ENCODE measurements at places on chromosomes 1 and 21.

GRCh38 chr1:30664103-30664755 lies 59.2 kb downstream of the MATN1 start:
- H3K27ac ChIP-seq, result no peak overlapping the region
- no peak overlapping the region for H3K4me3 ChIP-seq
- DNase-seq, result no peak
- H3K27me3 ChIP-seq, result peaks cover 2% of the 10 kb centered on the region

DNA sequence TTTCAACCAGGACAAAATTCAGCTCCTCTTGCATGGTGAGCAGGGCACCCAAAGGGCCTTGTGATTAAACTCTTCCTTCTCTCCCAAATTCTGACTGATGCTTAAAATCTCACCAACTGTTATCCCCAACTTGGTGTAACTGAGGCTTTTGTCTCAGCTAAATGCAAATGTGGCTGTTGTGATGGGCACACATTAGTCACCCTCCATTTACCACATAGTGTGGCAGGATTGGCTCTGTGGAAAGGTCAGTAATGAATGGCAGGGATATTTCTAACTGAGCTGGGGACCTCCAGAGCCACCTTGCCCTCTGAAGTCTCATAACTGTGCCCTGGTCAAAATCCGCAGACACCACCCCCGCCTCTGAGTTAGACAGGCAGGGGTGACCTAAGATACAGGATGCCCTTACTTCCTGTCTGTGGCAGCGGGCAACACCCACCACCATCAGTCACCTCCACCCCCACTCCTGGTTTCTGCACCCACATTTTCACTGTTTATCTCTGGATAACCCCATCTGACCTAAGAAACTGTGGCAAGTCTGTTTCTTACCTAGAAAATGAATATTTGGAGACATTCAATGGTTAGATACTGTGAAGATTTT lies 25.4 kb upstream of the RGS16 start:
- peak overlapping the region; percentile 85 for H3K27ac ChIP-seq
- DNase-seq, result peak; percentile 91

- peaks cover 4% of the 10 kb centered on the region for H3K27me3 ChIP-seq
- DNase-seq, result no peak
- no peaks in the 10 kb centered on the region for H3K4me1 ChIP-seq
- no peak overlapping the region for H3K27ac ChIP-seq
Observed at GRCh38 chr1:204385727-204386126, 25.9 kb downstream of the PPP1R15B start.

DNA sequence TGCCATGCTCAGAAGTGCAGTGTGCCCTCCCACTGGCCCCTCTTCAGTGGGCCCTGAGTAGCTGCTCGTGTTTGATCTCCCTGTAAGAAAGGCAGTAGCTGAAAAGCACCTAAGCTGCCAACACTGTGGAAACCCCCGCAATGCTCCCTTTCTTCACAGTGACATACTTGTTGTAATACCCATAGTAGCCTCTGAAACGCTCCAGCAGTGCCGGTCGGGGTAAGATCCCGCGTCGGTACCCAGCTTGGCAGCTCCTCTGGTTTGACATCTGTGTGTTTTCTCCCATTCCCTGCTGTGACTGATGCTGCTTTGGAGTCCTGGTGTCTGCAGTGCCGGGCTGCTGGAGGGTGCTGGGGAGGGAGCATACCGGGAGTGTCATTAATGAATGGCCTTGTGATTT lies 3.6 kb downstream of the CHAF1B start:
- peak overlapping the region; percentile 84 for H3K27ac ChIP-seq
- DNase-seq, result no peak
- H3K27me3 ChIP-seq, result no peaks in the 10 kb centered on the region

GRCh38 chr21:42892582-42892930 lies 553 bp upstream of the NDUFV3 start:
- no peak for DNase-seq
- no peaks in the 10 kb centered on the region for H3K36me3 ChIP-seq
- peaks cover 12% of the 10 kb centered on the region for H3K4me1 ChIP-seq
- H3K27me3 ChIP-seq, result peaks cover 8% of the 10 kb centered on the region

DNA sequence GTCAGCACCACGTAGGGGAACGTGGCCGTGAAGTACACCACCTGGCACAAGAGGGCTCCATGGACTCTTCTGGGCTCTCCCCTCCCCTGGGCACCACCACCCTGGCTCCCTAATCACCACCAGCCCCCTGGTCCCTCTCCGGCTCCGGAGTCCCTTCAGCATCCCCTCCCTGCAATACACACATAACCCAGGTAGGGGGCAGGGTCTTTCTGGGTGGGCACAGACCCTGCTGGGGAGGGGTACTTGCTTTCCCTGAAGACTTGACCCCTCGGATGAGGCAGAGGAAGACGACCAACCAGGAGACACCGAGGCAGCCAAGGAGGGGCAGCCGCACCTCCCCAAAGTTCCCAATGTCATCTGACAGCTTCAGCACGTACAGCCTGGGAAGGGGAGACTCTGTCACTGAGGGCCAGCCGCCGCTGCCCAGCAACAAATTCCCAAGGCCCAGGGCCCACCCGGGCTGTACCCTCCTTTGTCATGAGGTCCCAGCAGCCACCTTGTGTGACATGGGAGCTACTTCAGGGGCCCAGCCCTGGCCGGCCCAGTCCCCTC lies 11.3 kb downstream of the CCDC24 start:
- H3K4me3 ChIP-seq, result no peak overlapping the region
- H3K36me3 ChIP-seq, result no peaks in the 10 kb centered on the region
- DNase-seq, result no peak
- no peaks in the 10 kb centered on the region for H3K27me3 ChIP-seq
- H3K27ac ChIP-seq, result no peak overlapping the region
- no peaks in the 10 kb centered on the region for H3K4me1 ChIP-seq

- no peak overlapping the region for H3K27ac ChIP-seq
- no peak overlapping the region for H3K4me3 ChIP-seq
- peaks cover 20% of the 10 kb centered on the region for H3K4me1 ChIP-seq
- no peaks in the 10 kb centered on the region for H3K36me3 ChIP-seq
Observed at GRCh38 chr1:31397360-31398095, 15.5 kb upstream of the SERINC2 start.

- H3K4me1 ChIP-seq, result no peaks in the 10 kb centered on the region
- no peak for DNase-seq
- no peak overlapping the region for H3K4me3 ChIP-seq
- no peak overlapping the region for H3K27ac ChIP-seq
- H3K36me3 ChIP-seq, result no peaks in the 10 kb centered on the region
Observed at GRCh38 chr1:75083848-75084514, 50.2 kb upstream of the LHX8 start.

GRCh38 chr1:84069236-84069845 lies 70.4 kb upstream of the TTLL7 start:
- no peak for DNase-seq
- H3K4me1 ChIP-seq, result no peaks in the 10 kb centered on the region
- H3K4me3 ChIP-seq, result no peak overlapping the region
- no peaks in the 10 kb centered on the region for H3K36me3 ChIP-seq
- H3K27me3 ChIP-seq, result peaks cover 11% of the 10 kb centered on the region
- no peak overlapping the region for H3K27ac ChIP-seq

DNA sequence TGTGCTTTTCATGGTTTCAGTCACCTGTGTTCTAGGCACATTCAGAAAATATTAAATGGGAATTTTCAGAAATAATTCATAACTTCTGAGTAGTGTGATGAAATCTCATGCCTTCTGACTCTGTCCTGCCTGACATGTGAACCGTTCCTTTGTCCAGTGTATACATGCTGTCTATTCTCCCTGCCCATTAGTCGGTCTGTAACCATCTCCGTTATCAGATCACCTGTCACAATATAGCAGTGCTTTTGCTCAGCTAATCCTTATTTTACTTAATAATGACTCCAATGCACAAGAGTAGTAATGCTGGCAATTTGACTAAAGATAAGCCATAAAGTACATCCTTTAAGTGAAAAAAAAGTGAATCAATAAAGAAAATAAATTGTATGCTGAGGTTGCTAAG lies 597.5 kb downstream of the BRINP3 start:
- H3K27ac ChIP-seq, result no peak overlapping the region
- no peak overlapping the region for H3K4me3 ChIP-seq
- H3K36me3 ChIP-seq, result no peaks in the 10 kb centered on the region
- no peaks in the 10 kb centered on the region for H3K27me3 ChIP-seq
- H3K4me1 ChIP-seq, result no peaks in the 10 kb centered on the region

- H3K4me1 ChIP-seq, result no peaks in the 10 kb centered on the region
- DNase-seq, result no peak
- no peak overlapping the region for H3K4me3 ChIP-seq
- no peaks in the 10 kb centered on the region for H3K36me3 ChIP-seq
Observed at GRCh38 chr1:90800012-90800717, 83.1 kb upstream of the BARHL2 start.

- peak overlapping the region; percentile 53 for H3K27ac ChIP-seq
- H3K4me1 ChIP-seq, result peaks cover 15% of the 10 kb centered on the region
- no peak overlapping the region for H3K4me3 ChIP-seq
- peaks cover 27% of the 10 kb centered on the region for H3K36me3 ChIP-seq
- DNase-seq, result no peak
Observed at GRCh38 chr1:202283991-202284390, 57.7 kb downstream of the UBE2T start.

DNA sequence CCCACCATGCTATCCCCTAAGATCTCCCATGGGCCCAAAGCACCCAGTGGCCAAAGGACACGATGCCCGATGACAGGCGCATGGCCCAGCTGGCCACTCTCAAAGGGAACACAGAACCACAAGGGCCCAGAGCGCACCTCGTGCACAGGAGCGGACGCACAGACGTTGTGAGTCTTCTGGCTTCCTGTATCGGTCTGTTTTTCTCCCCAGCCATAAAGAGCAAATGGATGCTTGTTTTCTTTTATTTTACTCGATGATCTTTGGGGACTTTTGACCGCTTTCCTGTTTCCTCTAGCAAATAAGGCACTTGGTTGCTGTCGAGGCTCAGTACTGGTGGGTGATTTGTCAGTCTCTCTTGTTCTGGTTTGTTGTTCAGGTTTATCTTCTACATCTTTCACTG lies 16.2 kb downstream of the CCSAP start:
- H3K4me3 ChIP-seq, result no peak overlapping the region
- no peak overlapping the region for H3K27ac ChIP-seq
- H3K36me3 ChIP-seq, result peaks cover 5% of the 10 kb centered on the region
- peaks cover 30% of the 10 kb centered on the region for H3K4me1 ChIP-seq
- DNase-seq, result no peak

DNA sequence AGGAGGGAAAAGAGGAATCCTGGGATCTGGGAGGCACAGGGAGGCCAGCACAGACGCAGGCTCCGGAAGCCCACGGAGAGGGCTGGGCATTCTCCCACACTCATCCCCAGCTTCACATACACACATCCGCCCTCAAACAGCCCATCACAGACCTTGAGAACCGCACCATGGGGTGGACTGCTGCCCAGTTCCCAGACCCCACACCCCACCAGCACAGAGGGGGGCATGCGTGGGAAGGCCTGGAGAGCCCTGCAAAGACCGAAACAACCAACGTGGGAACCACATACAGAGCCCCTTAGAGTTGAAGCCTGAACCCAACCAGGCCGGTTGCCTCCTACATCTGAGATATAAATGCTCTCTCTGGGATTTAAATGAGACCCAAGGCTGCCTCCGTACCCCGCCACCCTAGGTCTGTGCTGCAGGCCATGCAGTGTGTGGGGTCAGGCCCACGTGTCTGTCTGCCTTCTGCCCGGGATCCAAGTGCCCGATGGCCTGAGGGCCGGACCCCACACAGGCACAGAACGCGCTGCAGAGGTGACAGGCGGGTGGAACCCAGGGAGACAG lies 126.2 kb upstream of the COL6A1 start:
- H3K27ac ChIP-seq, result no peak overlapping the region
- H3K36me3 ChIP-seq, result no peaks in the 10 kb centered on the region

- no peak overlapping the region for H3K27ac ChIP-seq
- DNase-seq, result no peak
- peaks cover 10% of the 10 kb centered on the region for H3K27me3 ChIP-seq
- no peak overlapping the region for H3K4me3 ChIP-seq
- no peaks in the 10 kb centered on the region for H3K4me1 ChIP-seq
- no peaks in the 10 kb centered on the region for H3K36me3 ChIP-seq
Observed at GRCh38 chr1:6416295-6416656, 3.4 kb downstream of the HES2 start.

DNA sequence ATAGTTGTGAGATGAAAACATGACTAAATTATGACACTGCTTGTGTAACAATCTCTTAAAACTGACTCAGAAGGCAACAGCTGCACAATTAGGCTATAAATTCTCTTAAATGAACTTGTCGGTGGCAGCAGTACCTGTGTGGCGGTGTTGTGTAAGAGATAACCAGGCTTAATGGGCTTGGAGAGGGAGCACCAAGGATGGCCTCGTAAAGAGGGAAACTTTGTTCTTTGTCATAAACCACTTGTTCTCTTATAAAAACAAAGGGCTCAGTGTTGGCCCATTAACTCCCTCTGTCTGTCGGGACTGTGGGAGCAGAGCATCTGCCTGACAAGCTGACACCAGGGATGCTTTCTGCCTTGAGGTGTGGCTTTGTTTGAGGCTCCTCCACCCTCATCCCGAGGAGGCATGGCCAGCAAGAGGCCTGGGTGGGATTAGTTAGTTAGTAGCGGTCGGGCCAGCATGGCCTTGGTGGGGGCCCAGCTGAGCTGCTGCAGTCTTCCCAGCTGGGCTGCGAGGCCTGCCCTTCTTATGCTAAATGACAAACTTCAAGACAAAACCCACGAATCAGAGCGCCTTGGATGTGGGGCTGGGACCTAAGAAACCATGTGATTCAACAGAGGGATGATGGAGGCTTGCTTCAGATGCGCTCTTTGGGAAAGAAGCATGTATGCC lies 171.4 kb downstream of the CAMTA1 start:
- H3K27ac ChIP-seq, result no peak overlapping the region
- H3K36me3 ChIP-seq, result no peaks in the 10 kb centered on the region
- H3K4me3 ChIP-seq, result no peak overlapping the region
- peaks cover 13% of the 10 kb centered on the region for H3K27me3 ChIP-seq
- DNase-seq, result no peak
- peaks cover 4% of the 10 kb centered on the region for H3K4me1 ChIP-seq

GRCh38 chr1:226761322-226761721 lies 22.2 kb upstream of the ITPKB start:
- peaks cover 1% of the 10 kb centered on the region for H3K36me3 ChIP-seq
- H3K4me1 ChIP-seq, result peaks cover 18% of the 10 kb centered on the region
- no peak for DNase-seq
